Neural crest cell (in vitro differentiated cells): ENCODE measurements at places on chromosomes 1 and 21. TPM values are rescaled to one million over a fixed set of nuclear protein-coding genes. Genes with fewer than 3 reads are reported as not detected.
A peak's percentile ranks its signal among the peaks of the same experiment; 100 is the strongest.

KRTAP19-3 gene
- total RNA-seq: not detected in 2 replicates

SMIM11 gene
- total RNA-seq: 16.7 and 17.0 TPM in 2 replicates

CFH gene
- not detected in 2 replicates for total RNA-seq

ATP1A4 gene
- 0.20 and 0.35 TPM in 2 replicates for total RNA-seq

RHEX gene
- total RNA-seq: 0.48 and 0.93 TPM in 2 replicates

DCST1 gene
- not detected in 2 replicates for total RNA-seq

- H3K4me1 ChIP-seq: peaks cover 54% of the 10 kb centered on the region
- H3K36me3 ChIP-seq: peaks cover 51% of the 10 kb centered on the region
- H3K27ac ChIP-seq: no peak overlapping the region
- no peak for DNase-seq
- peak overlapping the region; percentile 56 for H3K4me3 ChIP-seq
These were observed 6.9 kb downstream of the ENO1 start for GRCh38 chr1:8871539-8871935.

DNA sequence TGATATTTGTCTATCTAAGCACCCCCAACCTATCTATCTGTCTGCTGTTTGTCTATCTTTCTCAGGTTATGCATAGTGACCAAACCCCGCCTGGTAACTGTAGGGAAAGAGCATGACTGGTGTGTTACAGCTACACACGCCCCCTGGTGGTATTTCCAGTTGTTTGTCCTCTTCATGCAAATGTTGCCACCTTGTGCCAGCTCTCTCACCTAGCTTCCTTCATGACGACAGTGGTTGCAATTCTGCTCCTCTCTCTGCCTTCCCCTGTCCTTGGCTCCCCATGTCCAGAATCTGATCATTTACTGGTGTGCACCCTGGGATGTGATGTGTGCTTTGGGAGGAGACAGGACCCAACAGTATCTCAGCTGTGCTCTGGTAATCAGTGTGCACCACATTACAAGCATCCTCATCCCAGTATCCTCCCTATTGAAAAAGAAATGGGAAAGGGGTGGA lies 8.1 kb upstream of the INKA2 start:
- peaks cover 28% of the 10 kb centered on the region for H3K4me1 ChIP-seq
- peak; percentile 46 for DNase-seq
- H3K36me3 ChIP-seq: no peaks in the 10 kb centered on the region

DNA sequence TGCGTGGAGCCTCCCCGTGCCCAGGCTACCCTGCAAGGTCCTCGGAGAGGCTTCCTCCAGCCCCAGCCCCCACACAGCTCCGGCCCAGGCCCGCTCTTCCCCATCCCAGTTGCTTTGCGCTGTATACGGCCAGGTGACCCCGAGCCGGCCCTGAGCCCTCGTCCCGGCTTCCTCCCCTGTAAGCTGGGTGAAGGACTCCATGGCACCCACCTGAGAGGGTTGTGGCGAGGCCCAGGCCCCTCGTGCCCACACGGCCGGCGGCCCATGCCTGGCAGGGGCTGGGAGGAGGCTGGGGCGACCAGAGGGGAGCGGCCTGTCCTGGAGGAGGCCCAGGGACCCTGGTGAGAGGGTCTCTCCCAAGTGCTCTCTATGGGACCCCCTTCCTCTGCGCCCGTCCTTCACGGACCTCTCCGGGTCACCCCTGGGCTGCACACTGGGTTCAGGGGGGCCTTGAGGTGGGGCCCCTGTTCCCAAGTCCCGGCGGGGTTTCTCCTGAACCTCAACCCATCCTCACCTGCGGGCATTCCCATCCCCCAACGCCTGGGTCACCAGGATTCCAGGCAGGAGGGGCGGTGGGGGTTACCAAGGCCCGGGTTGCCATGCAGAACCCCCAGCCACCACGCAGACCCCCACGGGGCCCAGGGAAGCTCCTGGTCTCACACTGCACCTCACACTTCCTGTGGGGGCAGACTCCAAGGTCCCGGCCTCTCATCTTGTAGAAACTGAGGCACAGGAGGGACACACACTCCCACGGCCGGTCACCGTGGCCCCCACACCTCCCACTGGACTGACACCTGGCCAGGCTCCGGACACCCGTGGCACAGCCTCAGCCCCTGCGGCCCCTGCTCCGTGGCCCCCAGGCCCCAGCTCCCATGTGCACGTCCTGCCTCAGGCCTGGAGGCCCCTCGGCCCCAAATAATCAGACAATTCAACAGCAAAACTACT lies 25.2 kb downstream of the COL6A1 start:
- DNase-seq: no peak
- no peaks in the 10 kb centered on the region for H3K36me3 ChIP-seq
- H3K27ac ChIP-seq: no peak overlapping the region
- H3K4me3 ChIP-seq: no peak overlapping the region

GRCh38 chr1:27563341-27563590 lies 40.7 kb downstream of the AHDC1 start:
- no peak overlapping the region for H3K27ac ChIP-seq
- H3K27me3 ChIP-seq: no peaks in the 10 kb centered on the region
- no peak for DNase-seq
- peaks cover 84% of the 10 kb centered on the region for H3K4me1 ChIP-seq
- H3K4me3 ChIP-seq: no peak overlapping the region

GRCh38 chr1:209883341-209883971 lies 54.6 kb upstream of the SYT14 start:
- peaks cover 16% of the 10 kb centered on the region for H3K4me1 ChIP-seq
- peaks cover 30% of the 10 kb centered on the region for H3K27me3 ChIP-seq
- H3K27ac ChIP-seq: no peak overlapping the region

DNA sequence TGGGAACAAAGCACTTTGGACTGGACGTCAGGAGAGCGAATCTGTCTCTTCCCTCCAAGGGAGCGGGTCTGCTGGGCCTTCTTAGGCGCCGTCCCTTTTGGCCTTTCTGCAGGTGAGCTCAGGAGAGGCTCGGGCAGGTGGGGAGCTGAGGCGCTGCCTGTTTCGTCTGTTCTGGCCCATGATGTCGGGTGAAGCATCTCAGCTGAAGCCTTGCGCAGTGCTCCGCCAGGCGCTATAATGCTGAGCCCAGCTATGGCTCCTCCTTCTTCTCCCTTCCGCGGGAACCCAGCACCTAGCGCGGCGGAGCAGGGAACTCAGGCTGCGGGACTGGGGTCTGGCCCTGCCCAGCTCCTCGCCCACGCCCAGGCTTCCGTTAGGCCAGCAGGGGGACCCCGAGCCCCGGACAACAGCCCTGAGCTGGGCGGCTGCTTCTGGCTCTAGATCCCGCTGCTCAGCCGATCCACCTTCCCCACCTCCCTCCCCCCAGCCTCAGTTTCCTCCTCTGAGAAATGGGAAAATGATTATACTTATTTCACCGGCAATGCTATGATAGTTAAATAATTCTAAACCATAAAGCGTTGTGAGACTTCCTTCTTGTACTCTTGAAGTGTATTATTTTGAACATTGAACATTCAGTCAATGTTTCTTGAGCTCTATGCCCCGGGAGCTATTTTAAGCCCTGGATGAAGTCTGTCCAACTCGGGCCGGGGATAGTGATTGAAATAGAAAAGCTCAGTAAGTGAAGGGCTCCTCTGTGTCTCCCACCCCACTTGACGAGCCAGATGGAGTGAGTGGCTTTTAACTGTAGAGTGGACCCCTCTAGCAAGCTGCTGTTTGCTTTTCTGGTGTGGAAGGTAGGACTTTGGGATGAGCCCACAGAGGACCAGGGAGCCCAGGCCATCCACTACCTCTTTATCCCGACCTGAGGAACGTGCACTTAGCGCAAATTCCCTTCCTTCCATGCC lies 9.6 kb upstream of the ADORA1 start:
- H3K27ac ChIP-seq: no peak overlapping the region
- no peak overlapping the region for H3K4me3 ChIP-seq
- peak; percentile 84 for DNase-seq
- peaks cover 60% of the 10 kb centered on the region for H3K27me3 ChIP-seq
- H3K36me3 ChIP-seq: no peaks in the 10 kb centered on the region

GRCh38 chr1:32939655-32940371 lies 24.8 kb downstream of the RNF19B start:
- no peak overlapping the region for H3K27ac ChIP-seq
- no peaks in the 10 kb centered on the region for H3K4me1 ChIP-seq
- no peak for DNase-seq
- no peaks in the 10 kb centered on the region for H3K27me3 ChIP-seq
- H3K4me3 ChIP-seq: no peak overlapping the region
- H3K36me3 ChIP-seq: peaks cover 10% of the 10 kb centered on the region

GRCh38 chr1:222104694-222105392 lies 363.0 kb upstream of the DUSP10 start:
- DNase-seq: no peak
- no peak overlapping the region for H3K4me3 ChIP-seq
- H3K4me1 ChIP-seq: peaks cover 26% of the 10 kb centered on the region
- H3K36me3 ChIP-seq: no peaks in the 10 kb centered on the region
- H3K27ac ChIP-seq: no peak overlapping the region
- no peaks in the 10 kb centered on the region for H3K27me3 ChIP-seq

DNA sequence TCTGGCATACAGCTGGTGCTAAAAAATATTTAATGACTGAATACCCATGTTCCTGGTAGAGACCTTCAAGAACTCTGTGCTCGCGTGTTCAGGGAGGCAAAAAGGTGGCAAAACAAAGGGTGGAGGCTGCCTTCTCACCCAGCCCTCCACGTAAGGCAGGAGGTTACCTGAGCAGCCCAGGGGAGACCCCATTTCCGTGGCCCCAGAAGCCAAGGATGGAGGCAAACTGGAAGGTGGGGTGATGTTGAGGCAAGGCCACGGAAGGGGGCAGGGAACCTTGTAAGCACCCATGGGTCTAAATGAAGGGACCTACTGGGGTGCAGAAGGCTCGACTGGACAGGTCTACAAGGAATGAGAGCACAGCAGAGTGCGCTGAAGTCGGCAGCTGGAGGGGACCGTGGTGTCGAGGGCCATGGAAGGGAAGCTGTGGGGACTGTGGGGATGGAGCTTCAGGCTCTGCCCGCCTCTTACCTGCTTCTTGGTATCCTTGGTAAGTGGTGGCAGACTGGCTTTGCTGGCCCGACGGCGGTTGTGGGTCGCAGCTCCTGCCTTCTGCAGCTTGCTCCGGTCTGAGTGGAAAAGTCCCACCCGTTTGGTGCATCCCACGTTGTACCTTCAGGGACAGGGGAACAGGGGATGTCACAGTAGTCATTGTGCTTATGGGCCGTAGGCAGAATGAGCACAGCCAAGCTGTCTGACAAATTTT lies 8.9 kb upstream of the A3GALT2 start:
- H3K27ac ChIP-seq: peak overlapping the region; percentile 97
- H3K4me1 ChIP-seq: peaks cover 25% of the 10 kb centered on the region
- peaks cover 30% of the 10 kb centered on the region for H3K36me3 ChIP-seq
- H3K27me3 ChIP-seq: no peaks in the 10 kb centered on the region
- DNase-seq: no peak

DNA sequence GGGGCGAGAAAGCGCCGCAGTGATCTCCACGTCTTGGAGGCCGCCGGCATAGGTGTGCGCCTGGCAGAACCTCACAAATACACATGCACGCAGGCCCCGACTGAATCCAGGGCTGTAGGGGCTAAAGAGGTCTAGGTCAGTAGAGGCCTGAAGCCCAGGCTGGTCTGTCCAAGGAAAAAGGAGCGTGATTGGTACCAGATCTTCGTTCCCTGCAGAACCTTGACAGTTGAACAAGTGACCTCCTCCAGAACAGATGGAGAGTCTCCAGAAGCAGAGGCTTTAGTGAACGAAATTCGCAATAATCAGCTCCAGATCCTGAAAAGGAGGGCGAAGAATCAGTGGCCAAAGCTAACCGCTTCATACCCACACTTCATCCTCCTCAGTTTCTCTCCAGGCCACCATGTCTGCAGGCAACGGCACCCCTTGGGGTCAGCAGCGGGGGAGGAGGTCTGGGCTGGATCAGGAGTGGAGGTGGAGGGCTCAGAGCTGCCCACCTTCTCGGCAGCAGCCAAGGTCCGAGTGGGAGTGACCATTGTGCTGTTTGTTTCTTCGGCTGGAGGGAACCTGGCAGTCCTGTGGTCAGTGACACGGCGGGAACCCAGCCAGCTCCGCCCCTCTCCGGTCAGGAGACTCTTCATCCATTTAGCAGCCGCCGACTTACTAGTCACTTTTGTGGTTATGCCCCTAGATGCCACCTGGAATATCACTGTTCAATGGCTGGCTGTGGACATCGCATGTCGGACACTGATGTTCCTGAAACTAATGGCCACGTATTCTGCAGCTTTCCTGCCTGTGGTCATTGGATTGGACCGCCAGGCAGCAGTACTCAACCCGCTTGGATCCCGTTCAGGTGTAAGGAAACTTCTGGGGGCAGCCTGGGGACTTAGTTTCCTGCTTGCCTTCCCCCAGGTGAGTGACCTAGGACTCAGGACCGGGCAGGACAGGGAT lies 749 bp upstream of the PEX11B start:
- H3K4me3 ChIP-seq: peak overlapping the region; percentile 99
- peak overlapping the region; percentile 97 for H3K27ac ChIP-seq
- no peaks in the 10 kb centered on the region for H3K27me3 ChIP-seq
- DNase-seq: no peak

DNA sequence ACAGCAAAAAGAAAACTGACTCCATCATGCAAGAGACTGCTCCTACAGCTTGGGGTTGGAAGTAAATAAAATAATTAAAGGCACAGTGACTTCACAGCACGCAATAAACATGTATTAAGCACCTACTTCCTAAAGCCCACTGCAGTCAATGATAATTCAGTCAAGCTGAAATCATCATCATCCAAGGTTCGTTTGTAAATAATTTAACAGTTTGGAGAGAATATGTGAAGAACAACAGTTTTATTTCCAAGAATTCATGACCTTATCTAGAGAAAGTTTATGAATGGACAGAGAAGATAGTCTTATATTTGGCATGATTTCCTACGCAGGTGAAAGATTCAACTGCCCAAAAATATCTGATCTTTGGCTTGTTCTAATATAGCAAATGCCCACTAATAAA lies 86.8 kb downstream of the SMYD3 start:
- H3K27me3 ChIP-seq: no peaks in the 10 kb centered on the region
- H3K36me3 ChIP-seq: peaks cover 21% of the 10 kb centered on the region
- H3K4me3 ChIP-seq: no peak overlapping the region
- no peak overlapping the region for H3K27ac ChIP-seq
- no peaks in the 10 kb centered on the region for H3K4me1 ChIP-seq
- no peak for DNase-seq

DNA sequence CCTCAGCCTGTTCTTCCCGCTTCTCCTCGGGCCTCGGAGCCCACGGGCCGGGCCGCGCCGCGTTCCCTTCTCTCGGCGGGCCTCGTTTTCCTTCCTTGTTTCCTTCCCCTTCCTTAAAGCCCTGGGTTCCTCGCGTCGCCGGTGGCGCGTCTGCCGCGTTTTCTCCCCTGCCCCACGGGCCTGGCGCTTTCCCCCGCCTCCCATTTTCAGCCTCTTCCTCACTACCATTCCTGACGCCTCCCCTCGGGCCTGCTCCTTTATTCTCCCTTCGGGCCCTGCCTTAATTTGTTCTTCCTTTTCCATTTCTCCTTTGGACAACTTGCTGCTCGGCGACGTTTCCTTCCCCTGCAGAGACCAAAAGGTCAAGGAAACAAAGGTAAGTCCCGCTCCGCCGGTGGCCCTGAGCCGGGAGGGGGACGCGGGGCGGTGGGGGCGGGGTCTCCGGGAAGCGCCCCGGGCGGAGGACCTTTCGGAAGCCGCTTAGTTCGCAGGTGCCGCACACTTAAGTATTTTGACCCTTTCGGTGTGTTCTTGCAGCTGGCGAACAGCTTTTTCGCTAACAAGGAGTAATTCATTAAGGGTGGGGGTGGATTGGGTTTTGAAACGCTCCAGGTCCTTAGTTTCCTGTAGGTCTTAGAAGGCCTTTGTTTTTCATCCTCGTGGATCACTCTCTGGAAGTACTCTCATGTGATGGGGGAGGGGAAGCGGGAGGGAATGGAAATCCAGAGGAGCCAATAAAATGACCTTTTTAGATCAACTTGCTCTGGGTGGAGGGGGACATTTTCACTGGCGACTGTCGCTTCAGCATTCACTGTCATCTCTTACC lies 780 bp downstream of the YTHDF2 start:
- H3K36me3 ChIP-seq: peaks cover 25% of the 10 kb centered on the region
- H3K27me3 ChIP-seq: peaks cover 4% of the 10 kb centered on the region
- DNase-seq: peak; percentile 55
- H3K27ac ChIP-seq: peak overlapping the region; percentile 99
- H3K4me1 ChIP-seq: peaks cover 49% of the 10 kb centered on the region
